ENCODE measurements at places on chromosomes 1 and 21. TPM values are rescaled to one million over a fixed set of nuclear protein-coding genes. Genes with fewer than 3 reads are reported as not detected.

DNA sequence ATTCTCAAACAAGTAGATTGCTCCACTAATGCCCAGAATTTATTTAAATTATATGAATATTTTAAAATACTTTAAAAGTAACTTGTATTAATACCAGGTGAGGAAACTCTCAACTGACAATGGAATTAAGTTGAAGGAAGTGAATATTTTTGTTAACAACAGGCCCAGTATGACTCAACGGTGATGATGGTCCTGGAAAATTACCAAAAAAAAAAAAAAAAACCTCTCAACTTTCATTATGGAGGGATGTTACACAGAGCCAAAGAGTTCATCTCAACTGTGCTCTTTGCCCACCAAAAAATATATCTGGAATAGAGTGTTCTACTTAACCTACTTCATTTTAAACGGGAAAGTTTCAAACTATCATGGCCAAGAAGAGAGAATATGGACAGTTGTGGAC is 28.3 kb downstream of the CFH start:
- H3K4me3 ChIP-seq = no peak overlapping the region
- DNase-seq = no peak
- no peaks in the 10 kb centered on the region for H3K27me3 ChIP-seq
- H3K4me1 ChIP-seq = no peaks in the 10 kb centered on the region

DNA sequence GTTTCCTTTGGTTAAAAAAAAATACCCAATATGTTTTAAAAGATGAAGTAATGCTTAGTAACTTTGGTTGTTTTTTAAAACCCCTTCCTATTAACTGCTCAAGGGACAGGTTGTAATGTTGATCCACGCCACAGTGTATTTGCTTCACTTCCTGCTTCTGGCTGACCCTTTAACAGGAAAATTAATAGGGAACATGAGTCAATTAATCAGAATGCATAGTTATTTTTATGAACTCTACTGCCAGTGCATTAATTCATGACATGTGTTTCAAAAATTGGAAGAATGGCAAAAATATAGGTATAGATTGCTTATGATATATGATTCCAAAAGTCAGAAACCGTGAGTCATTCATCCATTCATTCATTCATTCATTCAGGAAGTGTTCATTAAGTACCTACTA is 204.8 kb downstream of the SETD4 start:
- H3K4me1 ChIP-seq = no peaks in the 10 kb centered on the region
- H3K27ac ChIP-seq = no peak overlapping the region
- H3K27me3 ChIP-seq = peaks cover 2% of the 10 kb centered on the region
- H3K36me3 ChIP-seq = no peaks in the 10 kb centered on the region
- H3K4me3 ChIP-seq = no peak overlapping the region

DNA sequence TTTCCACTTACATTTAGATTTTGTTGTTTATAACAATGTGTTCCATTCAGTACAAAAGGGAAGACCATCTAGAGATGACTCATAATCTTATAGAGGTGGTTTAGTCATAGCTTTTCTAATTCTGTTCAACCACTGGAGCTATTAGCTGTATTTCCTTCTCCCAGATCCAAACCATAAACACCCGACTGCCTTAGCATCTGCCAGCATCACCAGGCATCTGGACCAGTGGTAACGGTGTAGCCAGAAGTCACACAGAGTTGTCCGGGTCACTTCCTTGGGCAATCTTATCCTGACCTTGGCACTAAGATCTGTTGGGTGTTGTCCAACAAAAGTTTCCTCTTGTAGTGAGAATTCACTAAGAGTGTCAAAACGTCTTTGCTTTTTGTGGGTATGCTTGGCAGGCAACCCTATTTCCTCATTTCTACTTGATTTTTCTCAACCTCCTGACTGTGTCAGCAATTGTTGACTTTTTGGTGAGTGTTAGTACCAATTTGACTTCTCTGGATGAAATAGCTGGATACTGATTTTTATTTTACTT is 372.1 kb upstream of the B3GALT2 start:
- H3K36me3 ChIP-seq = peaks cover 7% of the 10 kb centered on the region
- H3K27me3 ChIP-seq = peaks cover 2% of the 10 kb centered on the region
- no peak for DNase-seq
- peak overlapping the region; percentile 44 for H3K27ac ChIP-seq
- peaks cover 12% of the 10 kb centered on the region for H3K4me1 ChIP-seq

DNA sequence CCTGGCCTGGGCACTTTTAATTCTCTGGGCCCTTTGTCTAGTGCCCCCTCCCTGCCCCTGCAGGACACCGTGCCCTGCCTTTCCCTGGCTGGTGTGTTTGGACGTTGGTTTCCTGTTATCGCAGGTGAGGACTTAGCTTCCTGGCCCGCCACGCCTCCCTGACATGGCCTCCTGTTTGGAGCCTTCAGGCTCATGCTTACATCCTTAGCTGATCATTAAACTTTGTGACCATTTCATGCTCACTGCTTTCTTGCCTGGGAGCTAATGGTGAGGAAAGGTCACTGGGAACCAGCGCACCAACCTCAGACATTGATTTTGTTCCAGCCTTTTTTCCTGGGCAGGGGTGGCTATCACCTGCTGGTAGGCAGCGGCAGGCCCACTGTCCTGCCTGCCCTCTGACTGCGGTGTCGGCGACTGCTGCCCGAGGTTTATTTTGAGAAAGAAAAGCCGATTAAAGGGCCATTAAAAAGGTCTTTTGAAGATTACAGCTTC is 3.7 kb downstream of the PFKL start:
- peak overlapping the region; percentile 67 for H3K27ac ChIP-seq
- no peak overlapping the region for H3K4me3 ChIP-seq
- H3K4me1 ChIP-seq = peaks cover 48% of the 10 kb centered on the region

DNA sequence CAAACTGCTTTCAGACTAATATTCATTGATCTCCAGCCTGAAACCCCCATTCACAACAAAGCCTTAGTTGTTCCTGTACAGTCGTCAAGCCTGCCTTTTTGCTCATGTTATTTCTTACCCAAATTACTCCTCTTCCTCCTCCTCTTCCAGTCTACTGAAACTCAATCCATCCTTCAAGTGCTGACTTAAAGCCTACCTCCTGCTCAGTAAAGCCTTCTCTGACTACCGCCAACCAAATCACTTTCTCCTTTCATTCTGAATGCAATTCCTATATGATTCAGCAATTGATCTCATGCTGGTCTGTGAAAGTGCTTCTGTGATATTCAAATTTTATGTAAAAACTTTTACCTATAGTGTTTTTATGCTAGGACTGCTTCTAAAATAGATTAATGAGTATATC is 18.6 kb downstream of the TAF5L start:
- H3K27me3 ChIP-seq = no peaks in the 10 kb centered on the region
- DNase-seq = no peak
- H3K4me1 ChIP-seq = no peaks in the 10 kb centered on the region
- peaks cover 60% of the 10 kb centered on the region for H3K36me3 ChIP-seq
- H3K27ac ChIP-seq = no peak overlapping the region

DNA sequence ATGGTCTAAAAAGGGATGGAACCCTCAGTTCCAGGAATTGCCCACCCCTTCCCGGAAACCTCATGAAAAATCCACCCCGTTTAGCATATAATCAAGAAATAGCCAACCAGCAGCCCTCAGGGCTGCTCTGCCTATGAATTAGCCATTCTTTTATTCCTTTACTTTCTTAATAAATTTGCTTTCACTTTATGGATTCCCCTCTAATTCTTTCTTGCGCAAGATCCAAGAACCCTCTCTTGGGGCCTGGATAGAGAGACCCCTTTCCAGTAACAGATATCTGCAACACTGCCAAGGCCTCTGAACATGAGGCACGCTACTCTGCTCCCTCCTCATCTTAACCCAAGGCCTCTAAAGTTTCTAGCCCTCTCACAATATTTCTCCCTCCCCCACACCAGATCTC is 58.9 kb upstream of the POU2F1 start:
- peaks cover 9% of the 10 kb centered on the region for H3K27me3 ChIP-seq
- peaks cover 9% of the 10 kb centered on the region for H3K4me1 ChIP-seq
- H3K27ac ChIP-seq = no peak overlapping the region
- no peaks in the 10 kb centered on the region for H3K36me3 ChIP-seq

DNA sequence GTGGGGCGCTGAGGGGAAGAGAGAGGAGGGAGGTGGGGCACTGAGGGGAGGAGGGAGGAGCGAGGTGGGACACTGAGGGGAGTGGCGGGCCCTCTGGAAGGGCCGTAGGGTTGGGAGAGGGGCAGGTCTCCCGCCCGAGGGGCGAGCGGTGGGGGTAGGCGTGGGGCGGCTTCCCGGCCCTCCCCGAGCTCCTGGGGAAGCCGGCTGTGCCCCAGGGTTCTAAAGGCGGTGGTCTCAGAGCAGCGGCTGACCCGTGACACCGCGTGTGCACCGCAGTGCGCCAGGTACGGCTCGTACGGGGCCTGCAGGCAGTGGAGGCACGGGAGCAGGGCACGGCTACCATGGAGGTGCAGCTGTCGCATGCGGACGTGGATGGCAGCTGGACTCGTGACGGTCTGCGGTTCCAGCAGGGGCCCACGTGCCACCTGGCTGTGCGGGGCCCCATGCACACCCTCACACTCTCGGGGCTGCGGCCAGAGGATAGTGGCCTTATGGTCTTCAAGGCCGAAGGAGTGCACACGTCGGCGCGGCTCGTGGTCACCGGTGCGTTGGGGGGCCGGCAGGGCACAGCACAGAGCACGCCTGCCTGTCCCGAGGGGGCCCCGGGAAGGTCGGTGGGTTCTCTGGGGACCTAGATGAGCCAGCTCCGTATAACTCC is 68.5 kb downstream of the OBSCN start:
- DNase-seq = no peak
- peaks cover 10% of the 10 kb centered on the region for H3K4me1 ChIP-seq
- peak overlapping the region; percentile 71 for H3K4me3 ChIP-seq
- H3K36me3 ChIP-seq = no peaks in the 10 kb centered on the region
- H3K27me3 ChIP-seq = no peaks in the 10 kb centered on the region
- peak overlapping the region; percentile 25 for H3K27ac ChIP-seq

DNA sequence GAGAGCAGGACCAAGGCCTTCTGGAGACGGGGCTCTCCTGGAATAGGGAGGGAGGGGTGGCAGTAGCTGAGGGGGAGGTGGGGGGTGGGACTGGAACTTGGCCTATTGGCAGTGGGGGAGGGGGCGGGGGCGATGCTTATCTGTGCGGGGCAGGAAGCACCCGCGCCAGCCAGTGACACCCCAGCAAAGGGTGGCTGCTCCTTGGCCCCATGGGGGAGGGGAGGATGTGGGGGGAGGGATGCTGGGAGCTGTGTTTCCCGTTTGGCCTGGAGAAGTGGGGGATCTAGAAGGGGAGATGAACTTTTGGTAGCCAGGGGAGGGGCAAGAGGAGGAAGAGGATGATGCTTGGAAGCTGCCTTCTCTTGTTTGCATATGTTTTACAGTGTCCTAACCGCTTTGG is 11.0 kb downstream of the ZBTB7B start:
- no peak for DNase-seq
- H3K4me3 ChIP-seq = no peak overlapping the region
- peaks cover 82% of the 10 kb centered on the region for H3K4me1 ChIP-seq
- peaks cover 21% of the 10 kb centered on the region for H3K36me3 ChIP-seq
- no peaks in the 10 kb centered on the region for H3K27me3 ChIP-seq

GRCh38 chr21:42031241-42031640 is 21.1 kb upstream of the ZBTB21 start:
- no peak for DNase-seq
- no peak overlapping the region for H3K4me3 ChIP-seq
- no peak overlapping the region for H3K27ac ChIP-seq
- H3K27me3 ChIP-seq = peaks cover 2% of the 10 kb centered on the region
- no peaks in the 10 kb centered on the region for H3K36me3 ChIP-seq
- no peaks in the 10 kb centered on the region for H3K4me1 ChIP-seq

DNA sequence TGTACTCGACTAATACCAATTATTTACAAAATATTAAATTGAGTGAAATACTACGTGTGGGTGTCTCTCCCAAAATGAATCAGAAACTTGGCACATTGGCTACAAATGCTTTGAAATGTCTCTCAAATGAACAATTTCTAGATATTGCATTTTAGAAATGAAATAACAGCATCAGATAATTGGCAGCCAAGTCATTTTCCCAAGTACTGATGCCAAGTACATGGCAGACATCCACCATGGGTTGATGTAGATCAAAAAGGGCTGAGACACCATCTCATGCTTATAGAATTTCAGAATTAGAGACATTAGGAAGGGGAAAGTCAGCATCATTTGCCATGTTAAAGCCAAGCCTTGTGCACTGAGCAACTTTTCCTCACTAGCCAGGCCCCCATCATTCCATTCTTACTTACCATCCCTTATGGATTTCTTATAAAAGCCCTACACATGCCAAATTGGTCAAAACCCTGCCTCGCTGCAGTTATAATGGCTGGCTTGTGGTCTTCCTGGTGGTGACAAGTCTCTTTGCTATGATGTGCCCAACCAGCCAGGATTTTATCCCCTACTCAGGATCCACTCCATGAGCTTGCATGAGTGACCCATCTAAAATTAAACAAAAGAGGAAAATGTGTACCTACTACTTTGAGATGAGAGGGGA is 73.1 kb downstream of the GREM2 start:
- no peaks in the 10 kb centered on the region for H3K36me3 ChIP-seq
- H3K27me3 ChIP-seq = no peaks in the 10 kb centered on the region
- no peak for DNase-seq
- H3K4me3 ChIP-seq = no peak overlapping the region

Gene TGFB2
- not detected for total RNA-seq

Gene ZYG11A
- total RNA-seq = 0.16 TPM

Gene TLCD4
- total RNA-seq = not detected

Gene NGF
- total RNA-seq = not detected

Gene GPR52
- 2.3 TPM for total RNA-seq

Gene KIAA0040
- 51.0 TPM for total RNA-seq

Gene ERG
- total RNA-seq = not detected
